ENCODE measurements at places on chromosomes 16 and 17.

- no peak for DNase-seq
Measured at GRCh38 chr17:80319262-80319998, 58.8 kb downstream of the RNF213 start.

DNA sequence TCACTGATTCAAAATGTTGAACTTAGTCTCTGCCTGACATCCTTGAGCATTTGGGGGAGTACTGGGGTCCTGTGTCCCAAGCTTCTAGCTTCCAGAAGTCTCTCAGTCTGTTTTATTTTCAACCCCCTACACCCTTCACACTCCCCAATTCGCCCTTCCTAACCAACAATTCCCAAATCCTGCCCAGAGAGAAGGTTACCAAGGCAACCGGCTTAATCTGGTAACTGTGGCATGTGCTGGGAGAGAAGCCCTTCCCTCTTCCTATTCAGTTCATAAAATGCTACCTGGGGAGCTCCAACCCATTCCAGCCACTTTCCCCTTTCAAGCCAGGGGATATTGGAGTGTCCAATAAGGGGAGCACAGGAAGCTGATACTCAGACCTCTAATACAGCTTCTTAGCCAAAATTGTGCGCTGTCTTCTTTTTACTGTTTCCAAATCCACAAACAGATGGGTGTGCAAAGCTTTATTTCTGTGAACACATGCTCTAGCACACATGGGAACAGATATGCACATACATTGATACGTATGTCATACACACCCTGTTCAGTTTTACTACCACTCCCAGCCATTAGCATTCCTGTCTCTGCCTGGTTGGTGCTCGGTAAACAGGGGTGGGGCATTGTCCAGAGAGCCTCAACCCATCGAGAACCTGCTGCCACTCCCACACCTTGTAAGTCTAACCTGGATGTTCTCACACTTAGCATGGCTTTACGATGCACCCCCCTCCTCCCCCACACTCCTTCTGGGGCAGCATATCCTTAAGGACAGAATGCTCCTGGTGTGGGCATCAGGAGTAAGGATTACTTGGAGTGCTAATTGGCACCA lies 1.1 kb upstream of the RAPGEFL1 start:
- DNase-seq = no peak

DNA sequence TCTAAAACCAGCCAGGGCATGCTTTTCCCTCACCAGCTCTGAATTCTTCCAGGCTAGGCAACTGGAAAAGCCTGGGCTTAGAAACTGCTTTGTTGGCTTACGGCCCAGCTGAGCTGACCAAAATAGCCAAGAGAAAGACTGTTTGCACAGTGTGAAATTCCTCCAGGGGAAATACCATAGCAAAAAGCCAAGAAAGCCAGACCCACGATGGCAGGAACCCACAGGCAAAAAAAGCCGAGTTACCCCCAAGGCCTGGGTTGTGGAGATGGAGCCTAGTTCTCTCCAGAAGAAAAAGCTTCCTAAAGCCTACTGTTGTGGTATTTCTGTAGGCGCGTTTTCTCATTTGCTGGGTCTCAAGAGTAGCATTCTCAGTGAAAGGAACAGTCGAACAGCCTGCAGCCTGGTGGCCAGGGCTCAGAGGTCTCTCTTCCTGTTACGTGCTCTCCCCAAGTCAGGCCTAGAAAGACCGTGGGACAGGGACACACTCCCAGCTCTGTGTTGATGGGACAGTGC lies 9.2 kb downstream of the SP2 start:
- no peak for DNase-seq

DNA sequence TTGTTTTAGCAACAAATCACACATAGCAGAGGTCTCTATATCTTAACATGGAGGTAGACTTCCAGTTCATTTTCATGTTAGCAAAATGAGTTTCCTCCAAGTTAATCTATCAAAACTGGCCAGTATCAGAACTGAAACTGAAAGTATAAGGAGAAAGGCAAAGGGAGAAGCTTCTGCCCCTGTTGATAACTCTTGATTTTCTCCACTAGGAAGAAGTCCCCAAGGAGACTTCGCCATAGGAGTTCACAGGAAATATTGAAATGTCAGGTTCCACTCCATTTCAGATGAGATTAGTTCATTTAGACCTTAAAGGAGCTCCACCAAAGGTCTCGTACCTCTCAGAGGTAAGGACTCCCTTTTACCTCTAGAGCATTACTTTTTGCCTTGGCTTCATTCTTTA lies 1.2 kb upstream of the OGFOD3 start:
- no peak for DNase-seq

- DNase-seq = no peak
Measured at GRCh38 chr17:13419676-13420075, 182.1 kb downstream of the HS3ST3A1 start.

DNA sequence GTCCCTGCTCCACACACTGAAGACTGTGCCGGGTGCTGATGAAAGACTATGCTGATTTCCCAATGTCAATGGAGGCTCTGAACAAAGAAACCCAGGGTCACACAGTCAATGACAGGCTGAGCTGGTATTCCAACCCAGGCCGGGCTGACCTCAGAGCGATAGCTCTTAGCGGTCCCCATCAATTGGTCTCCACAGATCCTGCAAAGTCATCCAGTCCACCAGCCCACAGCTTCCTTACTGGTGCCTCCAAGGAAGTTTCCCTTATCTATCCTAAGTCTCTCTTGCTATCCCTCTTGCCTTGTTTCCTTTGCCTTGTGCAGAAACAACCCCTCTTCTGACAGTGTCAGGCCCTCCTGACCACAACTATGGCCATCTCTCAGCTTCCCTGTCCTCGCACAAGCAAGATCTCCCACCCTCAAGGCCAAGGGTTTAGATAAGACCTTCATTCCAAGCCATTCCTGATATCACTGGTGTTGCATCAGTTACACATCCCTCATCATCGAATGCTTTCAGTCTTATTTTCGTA lies 52.7 kb upstream of the KSR1 start:
- no peak for DNase-seq

DNA sequence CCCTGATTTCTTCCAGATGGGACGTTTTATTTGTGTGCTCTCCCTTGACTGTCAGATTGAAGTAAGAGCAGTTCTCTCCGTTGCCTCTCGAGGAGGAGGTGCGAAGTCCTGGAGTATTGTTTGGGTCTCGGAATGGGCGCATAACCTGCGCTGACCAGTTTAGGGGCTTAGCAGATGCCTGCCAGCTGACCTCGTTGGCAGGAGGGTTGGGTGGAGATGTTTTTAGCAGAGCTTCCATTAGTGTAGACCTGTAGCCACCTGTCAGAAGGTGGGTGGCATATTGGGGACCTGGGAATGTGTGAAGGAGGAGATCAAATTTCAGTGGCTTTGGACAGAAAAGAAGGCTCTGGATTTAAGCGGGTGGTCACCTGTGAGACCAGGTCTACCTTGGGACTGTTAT lies 3.6 kb downstream of the RASD1 start:
- no peak for DNase-seq

Data from activated CD4-positive, alpha-beta T cell treated with anti-CD3 and anti-CD28 coated beads for 48 hours (primary cell).